ENCODE measurements at places on chromosomes 2 and 18.

DNA sequence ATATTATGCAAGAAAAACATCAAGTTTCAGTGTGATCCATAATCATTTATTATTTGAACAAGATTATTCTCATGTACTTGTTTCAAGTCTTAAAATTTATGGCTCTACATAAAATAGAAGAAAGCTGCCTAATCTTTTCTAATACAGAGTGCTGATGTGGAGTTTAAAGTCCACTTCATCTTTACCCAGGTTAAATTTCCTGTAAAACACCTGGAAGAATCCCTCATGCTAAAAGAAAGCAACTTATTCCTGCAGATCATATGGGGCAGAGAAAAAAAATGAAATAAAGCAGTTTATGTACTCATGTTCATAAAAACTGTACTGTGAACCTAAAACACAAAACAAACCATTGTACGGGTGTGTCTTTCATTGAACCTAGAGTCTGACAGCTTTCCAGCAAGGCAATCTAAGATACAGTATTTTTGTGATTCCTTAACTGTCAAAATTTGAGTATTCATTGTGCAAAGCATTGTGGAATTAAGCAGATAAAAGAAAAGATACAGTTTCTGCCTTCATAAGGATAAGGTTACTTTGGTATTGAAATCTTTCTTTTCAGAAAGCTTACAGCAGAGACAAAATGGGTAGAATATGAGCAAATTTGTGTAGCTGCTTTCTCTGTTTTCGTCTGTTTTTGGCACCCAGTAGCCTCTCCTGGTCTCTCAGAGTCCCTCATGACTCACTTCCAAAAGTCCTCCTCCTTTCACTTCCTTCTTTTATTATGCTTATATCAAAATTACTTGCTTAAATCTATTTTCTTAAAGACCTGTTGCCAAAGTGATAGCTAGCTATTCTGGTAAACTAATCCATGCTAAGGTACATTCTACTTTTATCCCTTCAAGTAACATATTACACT, 26.9 kb upstream of the GLS start:
- DNase-seq, result no peak

- no peak for DNase-seq
Observed at GRCh38 chr2:237636578-237636977, 9.2 kb downstream of the LRRFIP1 start.

GRCh38 chr18:45958027-45958426, 9.1 kb downstream of the EPG5 start:
- no peak for DNase-seq

DNA sequence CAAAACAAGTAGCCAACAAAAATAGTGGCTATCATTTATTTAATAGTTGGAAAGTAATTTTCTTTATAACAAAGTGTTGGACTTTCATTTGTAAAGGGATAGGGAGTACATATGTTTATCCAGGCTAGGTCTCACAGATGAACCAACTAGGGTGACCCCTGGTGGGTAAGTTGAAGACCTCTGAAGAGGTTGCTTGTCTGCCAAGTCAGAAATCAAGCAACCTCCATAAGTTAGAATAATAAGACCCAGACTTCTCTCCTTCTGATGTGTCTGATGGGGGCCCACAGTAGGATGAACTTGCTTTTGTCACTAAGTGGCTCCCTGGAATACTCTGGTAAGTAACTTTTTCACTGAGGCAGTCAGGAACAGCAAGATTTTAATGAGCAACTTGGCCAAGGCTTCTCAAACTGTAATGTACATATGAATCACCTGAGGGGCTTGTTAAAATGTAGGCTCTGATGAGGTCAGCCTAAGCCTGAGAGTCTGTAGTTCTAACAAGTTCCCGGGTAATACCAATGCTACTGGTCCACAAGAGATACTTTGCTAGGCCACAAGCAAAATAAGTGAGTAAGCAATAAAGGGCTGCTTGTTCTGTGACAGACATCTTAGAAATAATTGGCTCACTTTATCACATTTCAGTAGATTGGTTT, 319.6 kb downstream of the PIK3C3 start:
- DNase-seq, result no peak

DNA sequence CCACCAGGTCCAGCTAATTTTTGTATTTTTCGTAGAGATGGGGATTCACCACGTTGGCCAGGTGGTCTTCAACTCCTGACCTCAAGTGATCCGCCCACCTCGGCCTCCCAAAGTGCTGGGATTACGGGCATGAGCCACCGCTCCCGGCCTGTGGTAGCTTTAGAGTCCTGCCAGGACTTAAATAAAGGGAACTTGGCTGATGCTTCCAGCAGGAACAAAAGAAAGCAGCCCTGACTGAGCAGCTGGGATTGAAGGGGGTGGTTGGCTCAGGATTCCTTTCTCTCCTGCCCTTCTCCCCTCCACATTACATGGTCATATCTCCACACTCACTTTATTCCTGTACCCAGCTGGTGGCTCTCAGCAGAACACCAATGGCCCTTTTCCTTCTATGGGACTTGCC, 20.0 kb downstream of the EFHD1 start:
- no peak for DNase-seq

- DNase-seq, result no peak
Observed at GRCh38 chr2:233117811-233118647, 57.9 kb downstream of the INPP5D start.

GRCh38 chr18:29383311-29384273, 1206.7 kb upstream of the CDH2 start:
- DNase-seq, result no peak

DNA sequence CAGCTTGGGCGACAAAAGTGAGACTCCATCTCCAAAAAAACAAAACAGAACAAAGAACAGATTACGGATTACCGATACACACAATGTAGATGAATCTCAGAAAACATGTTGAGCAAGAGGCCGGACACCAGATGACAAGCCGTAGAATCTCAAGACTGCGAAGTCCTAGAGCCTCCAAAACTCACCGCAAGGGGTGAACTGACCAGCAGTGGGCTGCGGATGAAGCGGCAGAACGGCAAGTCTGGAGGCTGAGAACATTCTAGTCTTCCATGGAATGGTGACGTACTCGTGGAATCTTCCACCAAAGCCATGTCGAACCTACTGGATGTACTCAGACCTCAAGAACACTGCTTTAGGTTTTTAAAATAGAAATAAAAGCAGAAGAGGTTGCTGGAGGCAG, 198.8 kb downstream of the NDUFA10 start:
- DNase-seq, result no peak

DNA sequence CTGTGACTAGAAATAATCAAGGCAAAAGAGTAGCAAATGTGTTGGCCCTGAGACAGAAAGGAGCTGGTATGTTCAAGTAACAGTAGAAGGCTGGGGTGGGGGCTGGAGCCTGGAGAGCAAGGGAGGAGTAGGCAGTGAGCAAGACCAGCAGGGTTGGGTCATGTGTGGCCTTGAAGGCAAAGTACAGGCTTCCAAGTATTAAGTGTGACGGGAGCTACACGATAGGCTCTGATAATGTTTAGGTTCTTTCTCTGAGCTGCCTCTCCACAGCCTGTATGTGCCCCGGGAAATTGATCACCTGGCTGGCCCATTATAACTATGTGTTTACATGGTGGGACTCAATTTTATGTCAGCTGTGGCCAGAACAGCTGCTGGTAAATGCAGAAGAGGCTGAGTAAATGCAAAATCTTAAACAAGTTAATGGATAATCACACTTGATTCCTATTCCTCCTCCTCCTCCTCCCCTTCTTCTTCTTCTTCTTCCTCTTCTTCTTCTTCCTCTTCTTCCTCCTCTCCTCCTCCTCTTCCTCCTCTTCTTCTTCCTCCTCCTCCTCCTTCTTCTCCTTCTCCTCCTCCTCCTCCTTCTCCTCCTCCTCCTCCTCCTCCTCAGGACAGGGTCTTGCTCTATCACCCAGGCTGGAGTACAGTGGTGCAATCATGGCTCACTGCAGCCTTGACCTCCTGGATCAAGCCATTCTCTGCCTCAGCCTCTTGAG, 9.3 kb downstream of the IL1F10 start:
- no peak for DNase-seq

- no peak for DNase-seq
Observed at GRCh38 chr2:8885449-8886201, 48.2 kb upstream of the KIDINS220 start.

- DNase-seq, result no peak
Observed at GRCh38 chr2:21256006-21256405, 132.2 kb downstream of the TDRD15 start.

- DNase-seq, result no peak
Observed at GRCh38 chr18:70319187-70319586, 30.3 kb downstream of the SOCS6 start.

DNA sequence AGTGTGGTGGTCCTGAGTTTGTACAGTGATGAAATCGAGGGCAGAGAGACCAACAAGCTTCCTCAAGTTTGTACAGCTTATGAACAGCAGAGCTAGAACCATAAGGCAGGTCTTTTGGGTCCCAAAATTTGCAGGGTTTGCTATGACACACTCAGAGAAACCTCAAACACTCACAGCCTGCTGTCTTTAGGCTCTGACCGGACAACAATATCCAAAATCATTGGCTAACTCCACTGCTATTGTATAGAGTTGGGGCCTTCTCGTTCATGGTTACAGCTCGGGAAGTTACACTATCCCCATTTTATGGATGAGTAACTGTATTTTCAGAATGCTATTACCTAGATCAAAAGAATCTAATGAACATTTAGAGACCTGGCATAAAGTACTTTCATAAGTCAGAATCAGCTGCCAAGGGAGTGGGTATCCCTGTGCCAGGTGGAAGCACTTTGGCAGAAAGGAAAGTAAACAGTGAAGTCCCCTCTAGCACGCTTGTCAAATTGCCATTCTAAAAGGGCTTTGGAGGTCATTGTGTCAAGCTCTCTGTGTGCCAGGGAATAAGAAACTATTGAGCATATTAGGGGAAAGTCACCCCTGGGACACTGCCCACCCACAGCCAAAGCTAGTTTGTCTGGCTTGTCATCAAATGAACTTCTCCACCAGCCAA, 331.8 kb downstream of the ALK start:
- DNase-seq, result no peak

DNA sequence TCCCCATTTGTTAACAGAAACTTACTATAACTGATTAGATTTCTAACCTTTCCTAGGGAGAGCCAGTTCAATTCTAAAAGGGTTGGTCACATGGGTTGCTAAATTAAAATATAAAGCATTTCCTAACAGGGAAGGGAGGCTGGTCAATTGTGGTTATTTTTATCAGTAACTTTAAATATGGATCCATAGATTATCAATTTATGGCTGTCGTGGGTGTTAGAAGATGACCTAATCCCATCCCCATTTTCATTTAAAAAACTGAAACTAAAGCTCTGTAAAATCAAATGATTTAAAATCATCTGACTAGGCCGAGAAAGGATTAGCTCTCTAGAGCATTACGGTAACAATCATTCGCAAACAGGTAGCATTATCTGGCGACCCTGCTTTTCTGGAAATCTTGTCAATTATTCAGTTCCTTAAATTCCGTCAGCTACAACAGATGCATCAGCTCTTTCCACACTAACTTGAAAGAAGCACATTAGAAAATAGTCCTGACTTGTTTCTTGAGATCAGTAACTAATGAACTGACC, 953 bp upstream of the HNRNPA3 start:
- DNase-seq, result no peak

DNA sequence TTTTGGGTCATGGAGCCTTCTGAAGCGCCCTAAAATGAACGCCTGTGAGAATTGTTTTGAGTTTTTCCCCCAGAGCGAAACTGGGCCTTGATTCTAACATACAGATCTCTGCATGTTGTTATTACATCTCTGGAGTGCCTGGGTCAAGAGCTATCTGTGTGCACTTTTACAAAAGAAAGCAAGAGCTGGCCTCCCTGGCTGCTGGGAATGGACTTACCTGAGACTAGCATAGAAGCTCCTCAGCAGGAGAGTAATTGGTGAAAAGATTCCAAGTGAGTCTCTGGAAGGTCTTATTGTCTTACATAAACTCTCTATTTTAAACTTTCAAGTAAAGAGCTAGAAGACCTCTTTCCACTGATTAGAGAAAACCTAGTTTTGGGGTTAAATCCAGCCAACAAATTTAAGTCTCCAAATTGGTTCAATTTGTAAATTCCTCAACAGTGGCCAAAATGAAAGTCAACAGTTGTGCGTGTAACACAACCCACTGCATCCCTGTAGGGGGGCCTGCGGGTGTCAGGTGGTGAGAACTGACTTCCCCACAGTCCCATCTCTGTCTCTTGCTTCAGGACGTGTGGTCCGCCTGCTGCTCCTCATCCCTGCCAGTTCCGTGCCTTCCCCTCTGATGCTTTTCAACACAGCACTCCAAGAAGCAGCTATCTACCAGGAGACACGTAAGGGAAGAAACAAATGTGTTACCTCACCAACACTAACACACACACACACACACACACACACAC, 206.1 kb downstream of the SH3BP4 start:
- DNase-seq, result no peak

GRCh38 chr2:148560496-148560895, 84.1 kb upstream of the EPC2 start:
- DNase-seq, result no peak

Data from T-helper 1 cell (primary cell).